ENCODE measurements at places on chromosomes 3 and 15.
A peak's percentile ranks its signal among the peaks of the same experiment; 100 is the strongest.

- DNase-seq, result no peak
Measured at GRCh38 chr3:39279745-39280517, at the start of gene CX3CR1. TSS of gene CX3CR1 (minus strand) at chr3:39280036. CDS start at chr3:39266509, 13,527 bp downstream.

- no peak for DNase-seq
Measured at GRCh38 chr3:46883054-46883829, 5.7 kb downstream of the PTH1R start.

DNA sequence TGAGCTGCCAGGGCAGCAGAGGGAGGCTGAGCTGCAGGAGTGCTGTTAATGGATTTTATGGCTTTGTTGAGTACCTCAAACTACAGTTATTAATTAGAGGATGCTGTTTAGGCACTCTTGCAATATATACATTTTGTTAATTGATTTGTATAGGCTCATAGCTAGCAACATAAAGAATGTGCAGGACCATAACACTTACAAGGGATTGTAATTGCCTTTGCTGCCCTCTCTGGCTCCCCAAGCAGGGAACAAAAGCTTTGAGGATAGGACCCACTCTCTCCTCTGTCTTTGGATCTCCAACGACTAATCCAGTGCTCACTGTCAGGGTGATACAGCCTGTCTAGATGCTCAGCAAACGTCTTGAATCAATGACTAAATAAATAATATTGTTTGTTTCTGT lies 1.2 kb upstream of the CLSTN2 start:
- DNase-seq, result no peak

- no peak for DNase-seq
Measured at GRCh38 chr3:190260301-190260700, 61.9 kb downstream of the CLDN1 start.

- no peak for DNase-seq
Measured at GRCh38 chr15:97383516-97383915, 577.0 kb upstream of the ARRDC4 start.

GRCh38 chr3:4776980-4777581 lies 202.2 kb upstream of the BHLHE40 start:
- DNase-seq, result no peak

GRCh38 chr3:174049472-174049871 lies 651.9 kb downstream of the NLGN1 start:
- no peak for DNase-seq

- no peak for DNase-seq
Measured at GRCh38 chr3:66098436-66098835, 59.7 kb upstream of the MAGI1 start.

DNA sequence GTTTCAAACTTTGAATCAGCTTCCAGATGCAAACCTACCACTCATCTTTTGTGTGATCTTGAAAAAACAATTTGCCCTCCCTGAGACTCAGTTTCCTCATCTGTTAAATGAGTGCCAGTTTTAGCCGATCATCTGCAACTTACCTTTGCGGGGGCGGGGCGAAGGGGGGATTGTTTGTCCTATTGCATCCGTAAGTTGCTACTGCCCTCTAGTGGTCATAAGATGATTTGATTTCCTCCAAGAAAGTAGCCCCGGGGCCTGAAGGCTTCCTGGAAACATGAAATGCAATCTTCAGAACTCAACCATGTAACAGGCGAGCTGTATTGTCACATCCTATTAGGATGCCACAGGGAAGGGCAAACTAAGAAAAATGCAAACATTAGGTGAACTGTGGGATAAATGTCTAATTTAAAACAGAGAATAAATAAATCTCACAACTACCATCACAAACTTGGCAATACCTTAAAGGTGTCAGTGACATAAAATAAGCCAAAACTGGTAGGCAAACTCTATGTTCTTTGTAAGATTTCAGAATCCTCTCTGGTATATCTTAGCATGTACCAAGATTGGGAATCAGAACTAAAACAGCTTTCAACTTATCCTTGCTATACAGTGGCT lies 63.5 kb upstream of the CLDN18 start:
- no peak for DNase-seq

DNA sequence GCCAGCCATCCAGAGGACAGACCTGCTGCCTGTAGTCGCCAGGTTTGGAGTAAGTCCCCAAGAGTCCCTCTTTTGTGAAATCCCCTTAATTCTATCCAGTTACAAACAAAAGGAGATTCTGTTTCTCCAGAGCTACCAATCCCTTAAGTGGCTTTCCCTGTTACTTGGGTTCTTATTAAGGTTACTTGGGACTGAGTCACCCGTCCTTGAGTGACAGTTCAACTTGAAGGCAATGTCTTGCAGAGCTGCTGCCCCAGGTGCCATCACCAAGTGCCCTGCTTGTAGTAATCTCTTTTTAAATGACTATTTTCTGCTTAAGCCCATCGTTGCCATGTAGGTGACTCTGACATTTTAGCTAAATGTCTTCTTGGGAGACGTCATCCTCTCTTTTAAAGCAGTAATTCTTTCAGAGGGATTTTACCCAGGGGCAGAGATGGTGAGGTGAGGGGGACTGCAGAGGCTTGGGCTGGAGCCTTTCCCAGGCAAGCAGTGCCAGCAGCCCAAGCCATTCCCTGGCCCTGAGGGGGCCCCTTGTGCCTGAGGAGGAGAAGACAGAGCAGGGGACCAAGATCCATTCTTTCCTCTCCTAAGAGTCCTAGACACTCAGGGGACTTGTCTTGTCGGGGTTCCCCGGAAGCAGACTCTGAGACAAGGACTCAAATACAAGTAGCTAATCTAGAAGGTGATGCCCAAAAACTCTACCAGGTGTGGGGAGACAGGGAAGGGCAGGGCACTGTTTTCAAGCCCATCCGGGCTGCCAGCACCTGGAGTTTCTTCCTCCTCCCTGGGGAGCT lies 253.7 kb downstream of the PLCL2 start:
- DNase-seq, result no peak

GRCh38 chr3:134388788-134389485 lies 14.7 kb upstream of the AMOTL2 start:
- DNase-seq, result no peak

GRCh38 chr3:38655708-38656300 lies 6.3 kb upstream of the SCN5A start:
- DNase-seq, result no peak

- DNase-seq, result no peak
Measured at GRCh38 chr3:158863247-158863646, 61.4 kb downstream of the MFSD1 start.

DNA sequence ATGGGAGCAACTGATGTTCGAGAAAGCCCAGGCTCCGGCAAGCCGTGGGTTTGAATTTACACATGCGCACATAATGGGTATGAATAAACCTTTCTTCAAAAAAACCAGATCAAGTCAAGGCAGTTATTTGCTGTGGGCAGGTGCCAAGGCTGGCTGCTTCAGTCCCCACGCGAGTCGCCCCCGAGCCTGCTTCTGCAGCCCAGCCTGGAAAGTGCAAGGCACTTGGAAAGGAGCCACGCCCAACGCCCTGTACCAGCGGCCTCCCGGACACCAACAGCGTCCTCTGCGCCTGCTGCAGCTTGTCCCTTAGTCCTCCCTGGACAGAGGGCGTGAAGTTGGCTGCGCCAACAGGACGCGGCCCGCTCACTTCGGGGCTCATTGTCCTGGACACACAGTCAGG lies 68.9 kb downstream of the KLF15 start:
- DNase-seq, result no peak

GRCh38 chr3:28586325-28586724 lies 237.7 kb upstream of the AZI2 start:
- no peak for DNase-seq

GRCh38 chr3:12993517-12994356 lies 79.5 kb downstream of the IQSEC1 start:
- DNase-seq, result no peak

- DNase-seq, result peak; percentile 34
Measured at GRCh38 chr15:74956648-74957475, at the start of gene RPP25. TSS of gene RPP25 (minus strand) at chr15:74956772. CDS start at chr15:74956583, 189 bp downstream.

- DNase-seq, result no peak
Measured at GRCh38 chr3:36704280-36704679, 60.1 kb downstream of the DCLK3 start.

DNA sequence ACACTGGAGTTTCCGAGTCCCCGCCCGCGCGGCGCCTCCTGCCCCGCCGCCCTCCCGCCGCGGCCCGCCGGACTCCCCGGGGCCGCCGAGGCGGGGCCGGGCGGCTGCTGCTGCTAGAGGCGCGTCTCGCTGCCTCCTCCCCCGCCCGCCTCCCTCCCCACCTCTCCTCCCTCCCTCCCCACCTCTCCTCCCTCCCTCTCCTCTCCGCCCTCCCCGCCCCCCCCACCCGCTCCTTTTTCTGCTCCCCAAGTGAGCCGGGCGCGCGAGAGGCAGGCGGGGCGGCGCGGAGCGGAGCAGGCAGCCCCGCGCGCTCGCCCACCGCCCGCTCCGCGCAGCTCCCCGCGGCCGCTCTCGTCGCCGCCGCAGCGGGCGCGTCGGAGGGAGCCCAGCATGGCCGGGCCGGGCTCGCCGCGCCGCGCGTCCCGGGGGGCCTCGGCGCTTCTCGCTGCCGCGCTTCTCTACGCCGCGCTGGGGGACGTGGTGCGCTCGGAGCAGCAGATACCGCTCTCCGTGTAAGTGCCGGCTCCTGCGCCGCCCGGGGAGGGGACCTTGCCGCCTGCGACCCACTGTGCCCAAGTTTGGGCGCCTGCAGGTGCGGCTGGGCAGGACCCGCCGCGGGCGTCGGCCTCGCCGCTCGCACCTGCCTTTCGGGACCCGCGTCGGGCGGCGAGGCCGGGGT lies at the start of gene CACNA2D3:
Gene CACNA2D3, plus strand, starts transcription at position 229 of the 679 bp plus-strand sequence.
- no peak for DNase-seq

Data from activated T-helper 1 cell treated with anti-CD3 and anti-CD28 coated beads, Interleukin-2, amount 50 U/mL, for 16 hours (primary cell).